Naive thymus-derived CD8-positive, alpha-beta T cell (primary cell): ENCODE measurements at places on chromosomes 6 and 20.

DNA sequence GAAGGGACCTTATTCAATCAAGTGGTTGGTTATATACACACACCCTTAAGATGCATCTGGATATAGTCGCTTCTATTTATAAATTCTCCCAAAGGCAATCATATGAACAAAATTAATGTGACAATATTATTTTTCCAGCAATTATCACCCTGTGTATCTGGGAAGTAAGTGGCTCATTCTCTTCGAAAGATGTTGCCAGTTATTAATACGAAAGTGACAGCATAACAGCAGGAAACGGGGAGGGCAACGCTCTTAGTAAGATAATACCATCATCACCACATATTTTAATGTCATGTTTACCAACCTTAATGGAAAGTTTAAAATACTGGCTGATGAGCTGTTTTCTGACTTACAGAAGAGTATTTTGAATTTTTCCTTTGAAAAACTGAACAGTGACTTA is 697.2 kb upstream of the AGPAT4 start:
- H3K4me1 ChIP-seq, result no peaks in the 10 kb centered on the region
- no peaks in the 10 kb centered on the region for H3K27me3 ChIP-seq
- no peak overlapping the region for H3K4me3 ChIP-seq
- no peak for DNase-seq

GRCh38 chr6:16331384-16332174 is 93.2 kb downstream of the GMPR start:
- no peak overlapping the region for H3K27ac ChIP-seq
- H3K36me3 ChIP-seq, result peaks cover 6% of the 10 kb centered on the region
- H3K27me3 ChIP-seq, result no peaks in the 10 kb centered on the region

DNA sequence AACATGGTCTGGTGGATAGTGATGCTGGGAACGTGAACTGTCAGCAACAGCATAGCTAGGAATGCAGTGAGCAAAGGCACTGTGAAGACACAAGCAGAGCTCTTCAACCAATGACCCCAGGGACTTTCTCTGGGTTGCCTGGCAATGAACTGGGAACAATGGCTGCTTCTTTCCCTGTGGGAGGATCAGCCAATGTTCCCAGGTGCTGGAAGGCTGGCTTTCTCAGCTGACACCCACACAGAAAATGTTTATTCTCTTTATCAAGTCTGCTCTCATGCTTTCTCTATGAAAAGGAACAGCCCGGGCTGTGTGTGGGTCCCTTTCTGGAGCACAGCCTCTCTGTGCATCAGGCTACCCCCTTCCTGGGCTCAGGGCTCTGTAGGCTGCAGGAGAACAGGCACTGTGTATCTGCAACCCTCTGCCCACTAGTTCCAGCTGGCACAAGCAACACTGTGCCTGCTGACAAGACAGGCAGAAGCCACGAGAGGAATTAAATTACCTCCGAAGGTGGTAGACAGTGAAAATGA is 54.2 kb downstream of the HFE start:
- H3K36me3 ChIP-seq, result peaks cover 18% of the 10 kb centered on the region
- H3K27ac ChIP-seq, result no peak overlapping the region
- H3K4me1 ChIP-seq, result peaks cover 1% of the 10 kb centered on the region
- no peak overlapping the region for H3K4me3 ChIP-seq
- no peak for DNase-seq

GRCh38 chr6:110671447-110671846 is 143.8 kb downstream of the CDK19 start:
- no peaks in the 10 kb centered on the region for H3K27me3 ChIP-seq
- H3K27ac ChIP-seq, result no peak overlapping the region
- DNase-seq, result no peak
- peaks cover 4% of the 10 kb centered on the region for H3K36me3 ChIP-seq
- H3K4me1 ChIP-seq, result no peaks in the 10 kb centered on the region

DNA sequence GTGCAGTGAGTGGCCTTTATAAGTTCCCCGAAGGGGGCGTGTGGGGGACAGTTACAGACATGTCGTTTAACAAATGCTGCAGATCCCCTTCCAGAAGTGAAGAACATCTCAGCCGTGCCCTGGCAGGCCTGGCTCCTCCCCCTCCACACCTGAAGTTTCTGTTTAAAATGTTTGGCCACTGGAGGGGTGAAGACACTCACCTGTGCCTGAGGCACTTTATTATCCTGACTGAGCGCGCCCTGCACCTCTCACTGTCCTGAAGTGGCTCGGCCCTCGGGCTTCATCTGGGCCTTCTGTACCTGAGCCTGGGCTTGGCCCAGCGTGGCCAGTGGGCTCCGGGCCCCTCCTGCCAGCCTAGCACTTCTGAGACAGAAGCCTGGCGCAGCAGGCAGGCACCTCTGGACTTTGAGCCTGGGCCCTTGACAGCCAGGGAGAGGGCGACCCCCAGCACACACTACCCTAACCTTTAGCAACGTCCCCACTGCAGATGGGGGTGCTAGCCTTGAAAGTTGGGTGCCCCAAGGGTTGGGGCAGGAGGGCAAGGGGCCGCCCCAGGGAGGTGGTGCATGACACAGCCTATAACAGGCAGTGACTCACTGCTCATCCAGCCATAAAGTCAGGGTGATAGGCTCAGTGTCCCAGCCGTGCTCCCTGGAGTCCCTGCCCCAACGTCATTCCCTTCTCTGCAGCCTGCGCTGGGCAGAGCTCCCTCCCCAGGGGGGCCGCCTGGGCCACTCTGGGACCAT is 13.6 kb upstream of the GATA5 start:
- no peaks in the 10 kb centered on the region for H3K36me3 ChIP-seq
- no peak overlapping the region for H3K27ac ChIP-seq
- peaks cover 4% of the 10 kb centered on the region for H3K4me1 ChIP-seq
- peaks cover 25% of the 10 kb centered on the region for H3K27me3 ChIP-seq

DNA sequence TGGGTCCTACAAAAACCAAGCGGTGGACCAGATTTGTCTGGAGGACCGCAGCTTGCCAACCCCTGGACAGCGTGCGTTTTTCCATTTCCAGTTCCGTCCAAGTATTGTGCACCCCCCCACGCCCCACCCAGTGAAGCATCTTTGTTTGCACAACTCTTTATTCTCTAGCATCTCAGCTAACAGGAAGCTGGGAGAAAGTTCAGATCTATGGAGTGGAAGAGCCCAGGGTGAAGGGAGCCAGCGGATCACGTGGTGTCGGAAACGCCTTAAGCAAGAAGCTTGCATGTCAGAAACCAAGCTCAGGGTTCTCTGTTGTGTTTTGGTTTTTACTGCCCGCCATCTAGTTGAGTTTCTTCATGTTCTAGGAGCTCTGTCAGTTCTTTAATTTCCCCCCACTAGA is 29.9 kb downstream of the ARID1B start:
- DNase-seq, result no peak
- peak overlapping the region; percentile 90 for H3K27ac ChIP-seq
- peak overlapping the region; percentile 42 for H3K4me3 ChIP-seq
- peaks cover 2% of the 10 kb centered on the region for H3K36me3 ChIP-seq
- H3K4me1 ChIP-seq, result peaks cover 90% of the 10 kb centered on the region

- H3K27me3 ChIP-seq, result peaks cover 2% of the 10 kb centered on the region
- no peak overlapping the region for H3K27ac ChIP-seq
- no peak overlapping the region for H3K4me3 ChIP-seq
- no peaks in the 10 kb centered on the region for H3K4me1 ChIP-seq
These were observed 28.7 kb downstream of the SMPDL3A start for GRCh38 chr6:122817766-122818165.

DNA sequence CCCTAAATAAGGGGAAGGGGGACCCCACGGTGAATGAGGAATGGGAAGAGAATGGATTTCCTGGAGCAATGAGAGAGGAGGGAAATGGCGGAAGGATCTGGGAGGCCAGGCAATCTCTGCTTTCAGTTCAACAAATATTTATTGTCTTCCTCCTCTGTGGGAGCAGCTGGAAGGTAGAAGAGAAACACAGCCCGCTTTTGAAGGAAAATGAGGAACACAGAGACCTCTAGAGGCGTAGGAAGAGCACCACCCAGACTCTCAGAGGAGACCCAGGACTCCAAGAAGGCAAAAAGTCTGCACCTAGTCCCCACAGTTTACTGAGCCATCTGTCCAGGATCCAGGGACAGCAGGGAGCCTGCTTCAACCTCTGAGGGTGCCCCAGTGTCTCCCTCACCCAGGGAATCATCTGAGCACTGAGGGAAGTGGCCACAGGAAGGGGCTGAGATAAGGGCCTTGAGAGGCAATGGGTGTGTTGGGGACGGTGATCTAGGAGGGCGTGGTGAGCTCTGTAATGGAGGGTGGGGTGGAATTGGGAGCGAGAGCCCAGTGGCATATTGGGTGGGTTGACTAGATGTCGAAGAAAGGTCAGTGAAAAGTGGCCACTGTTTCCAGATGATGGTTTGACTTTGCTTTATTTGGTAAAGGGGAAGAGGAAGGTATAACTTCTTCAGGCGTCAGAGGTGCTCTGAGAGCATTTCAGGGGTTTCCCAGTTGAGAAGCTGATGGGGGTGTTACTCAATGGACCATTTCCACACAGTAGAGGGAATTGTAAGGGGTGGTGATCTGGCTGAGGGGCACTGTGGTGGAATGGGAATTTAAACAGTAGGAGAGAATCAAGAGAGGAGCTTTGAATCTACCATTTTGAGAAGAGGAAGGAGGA is 610 bp downstream of the PSORS1C1 start:
- peaks cover 4% of the 10 kb centered on the region for H3K4me1 ChIP-seq
- peaks cover 12% of the 10 kb centered on the region for H3K27me3 ChIP-seq
- H3K36me3 ChIP-seq, result no peaks in the 10 kb centered on the region
- no peak for DNase-seq

GRCh38 chr6:3309391-3310050 is 50.8 kb downstream of the PSMG4 start:
- H3K4me1 ChIP-seq, result no peaks in the 10 kb centered on the region
- no peak overlapping the region for H3K27ac ChIP-seq
- no peak overlapping the region for H3K4me3 ChIP-seq
- no peaks in the 10 kb centered on the region for H3K36me3 ChIP-seq
- H3K27me3 ChIP-seq, result no peaks in the 10 kb centered on the region

DNA sequence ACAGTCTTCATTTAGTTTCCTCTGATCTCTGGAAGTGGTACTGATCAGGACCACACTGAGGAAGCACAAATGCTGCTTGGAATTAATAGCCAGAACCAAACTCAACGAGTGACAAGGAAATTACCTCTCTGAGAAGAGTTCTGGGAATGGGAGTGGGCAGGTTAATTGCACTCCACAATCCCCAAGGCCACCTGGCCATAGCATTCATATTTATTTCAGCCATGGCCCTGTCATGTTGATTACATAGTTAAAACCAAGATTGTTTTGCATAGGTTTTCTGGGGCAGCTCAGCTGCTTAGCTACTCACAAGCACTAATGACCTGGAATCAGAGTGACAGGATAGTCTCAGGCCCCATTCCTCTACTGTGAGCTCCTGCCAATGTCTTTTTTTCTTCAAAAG is 230.2 kb upstream of the RIMS1 start:
- H3K27ac ChIP-seq, result no peak overlapping the region
- DNase-seq, result no peak
- H3K27me3 ChIP-seq, result no peaks in the 10 kb centered on the region
- H3K4me3 ChIP-seq, result no peak overlapping the region
- H3K4me1 ChIP-seq, result no peaks in the 10 kb centered on the region

- no peak for DNase-seq
- no peak overlapping the region for H3K27ac ChIP-seq
- H3K4me3 ChIP-seq, result no peak overlapping the region
- H3K36me3 ChIP-seq, result no peaks in the 10 kb centered on the region
These were observed 40.1 kb upstream of the CARMIL1 start for GRCh38 chr6:25239059-25239458.

DNA sequence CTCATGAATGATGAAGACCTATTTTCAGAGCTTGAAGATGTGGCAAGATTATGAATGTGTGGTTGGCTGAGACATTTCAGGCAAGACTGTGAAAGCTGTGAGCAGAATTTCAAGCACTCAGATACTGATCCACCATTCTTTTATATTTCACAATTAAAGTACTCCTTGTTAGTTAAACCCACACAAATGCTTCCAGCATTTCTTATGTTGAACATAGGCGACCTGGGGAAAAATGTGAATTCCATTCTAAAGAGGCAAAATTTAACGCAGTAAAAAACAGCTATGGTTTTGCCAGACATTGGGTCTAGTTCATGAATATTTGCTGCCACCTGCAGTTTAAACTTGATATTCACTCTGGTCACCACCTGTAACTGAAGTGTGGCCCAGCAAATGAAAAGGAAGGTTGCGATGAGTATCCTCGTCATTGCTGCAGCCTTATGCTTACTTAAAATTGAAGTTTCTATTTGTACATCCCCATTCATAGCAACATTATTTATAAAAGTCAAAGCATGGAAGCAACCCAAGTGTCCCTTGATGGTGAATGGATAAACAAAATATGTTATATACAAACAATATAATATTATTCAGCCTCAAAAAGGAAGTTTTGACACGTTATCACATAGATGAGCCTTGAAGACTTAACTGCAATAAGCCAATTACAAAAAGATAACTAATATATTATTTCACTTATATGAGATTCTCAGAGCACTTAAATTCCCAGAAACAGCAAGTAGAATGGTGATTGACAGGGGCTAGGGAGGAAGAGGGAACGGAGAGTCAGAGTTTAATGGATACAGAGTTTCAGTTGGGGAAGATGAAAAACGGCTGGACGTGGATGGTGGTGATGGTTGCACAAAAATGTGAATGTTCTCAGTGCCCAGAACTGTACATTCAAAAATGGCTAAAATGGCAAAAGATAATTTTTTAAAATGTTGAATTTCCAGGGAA is 32.4 kb upstream of the FAM184A start:
- DNase-seq, result peak; percentile 71
- no peak overlapping the region for H3K27ac ChIP-seq
- H3K4me3 ChIP-seq, result no peak overlapping the region
- no peaks in the 10 kb centered on the region for H3K36me3 ChIP-seq
- no peaks in the 10 kb centered on the region for H3K27me3 ChIP-seq

- H3K27me3 ChIP-seq, result peaks cover 2% of the 10 kb centered on the region
- peak overlapping the region; percentile 64 for H3K4me3 ChIP-seq
- peaks cover 67% of the 10 kb centered on the region for H3K4me1 ChIP-seq
- DNase-seq, result no peak
- peak overlapping the region; percentile 87 for H3K27ac ChIP-seq
These were observed 17.6 kb upstream of the HLA-F start for GRCh38 chr6:29705389-29706231.

- peak overlapping the region; percentile 83 for H3K27ac ChIP-seq
- H3K4me1 ChIP-seq, result peaks cover 72% of the 10 kb centered on the region
- no peak overlapping the region for H3K4me3 ChIP-seq
- no peak for DNase-seq
- H3K36me3 ChIP-seq, result no peaks in the 10 kb centered on the region
These were observed 29.1 kb downstream of the STK35 start for GRCh38 chr20:2130683-2131082.

DNA sequence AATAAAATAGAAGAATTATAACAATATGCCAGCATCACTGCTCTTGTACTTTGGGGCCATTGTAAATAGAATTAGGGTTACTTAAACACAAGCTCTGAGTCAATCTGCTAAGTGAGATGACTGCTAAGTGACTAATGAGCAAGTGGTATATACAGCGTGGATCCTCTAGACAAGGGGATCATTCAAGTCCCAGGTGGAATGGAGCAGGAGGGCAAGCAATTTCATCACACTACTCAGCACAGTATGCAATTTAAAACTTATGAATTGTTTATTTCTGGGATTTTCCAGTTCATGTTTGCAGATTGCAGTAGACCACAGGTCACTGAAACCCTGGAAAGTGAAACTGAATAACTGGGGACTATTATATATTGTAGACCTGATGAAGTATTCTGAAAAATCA is 235.3 kb downstream of the BTBD3 start:
- no peaks in the 10 kb centered on the region for H3K36me3 ChIP-seq
- H3K27me3 ChIP-seq, result no peaks in the 10 kb centered on the region
- no peak for DNase-seq

GRCh38 chr6:127718694-127719093 is 141.7 kb downstream of the C6orf58 start:
- peaks cover 48% of the 10 kb centered on the region for H3K4me1 ChIP-seq
- peak overlapping the region; percentile 3 for H3K27ac ChIP-seq
- H3K27me3 ChIP-seq, result no peaks in the 10 kb centered on the region
- H3K4me3 ChIP-seq, result no peak overlapping the region
- H3K36me3 ChIP-seq, result peaks cover 54% of the 10 kb centered on the region
- DNase-seq, result no peak
